Epithelial cell of proximal tubule (primary cell): ENCODE measurements at places on chromosomes 7 and 10. TPM values are rescaled to one million over a fixed set of nuclear protein-coding genes. Genes with fewer than 3 reads are reported as not detected.

CUTC gene
- 13.7 and 18.8 TPM in 2 replicates for total RNA-seq

RBP3 gene
- total RNA-seq = not detected in 2 replicates

TAS2R41 gene
- not detected in 2 replicates for total RNA-seq

INMT gene
- total RNA-seq = 0.81 TPM in 1 of 2 replicates, not detected in the other

CADPS2 gene
- 4.4 and 5.6 TPM in 2 replicates for total RNA-seq

SLC29A4 gene
- 2.3 and 8.2 TPM in 2 replicates for total RNA-seq

SLC16A9 gene
- total RNA-seq = 2.9 and 3.5 TPM in 2 replicates

WNT8B gene
- not detected in 2 replicates for total RNA-seq

POMZP3 gene
- 4.2 and 7.4 TPM in 2 replicates for total RNA-seq

HMX3 gene
- total RNA-seq = not detected in 2 replicates

ANKRD61 gene
- total RNA-seq = 0.12 TPM in 1 of 2 replicates, not detected in the other

TDRD1 gene
- not detected in 2 replicates for total RNA-seq

MGAM2 gene
- total RNA-seq = not detected in 2 replicates

DIP2C gene
- 10.1 and 11.4 TPM in 2 replicates for total RNA-seq

ST8SIA6 gene
- 0.23 TPM in 1 of 2 replicates, not detected in the other for total RNA-seq

CXCL12 gene
- total RNA-seq = 0.46 and 0.94 TPM in 2 replicates

NEUROG3 gene
- not detected in 2 replicates for total RNA-seq

SYT15B gene
- total RNA-seq = 0.07 TPM in 1 of 2 replicates, not detected in the other

INSIG1 gene
- 392 and 505 TPM in 2 replicates for total RNA-seq

AOAH gene
- total RNA-seq = 0.51 and 1.2 TPM in 2 replicates

ABCA13 gene
- total RNA-seq = 0.69 and 1.7 TPM in 2 replicates

VIPR2 gene
- total RNA-seq = not detected in 2 replicates

SSBP1 gene
- 246 and 313 TPM in 2 replicates for total RNA-seq

VSTM4 gene
- total RNA-seq = 0.29 and 0.40 TPM in 2 replicates

ATG9B gene
- total RNA-seq = 0.07 and 1.1 TPM in 2 replicates

KIAA1217 gene
- total RNA-seq = 18.7 and 20.2 TPM in 2 replicates

C7orf33 gene
- total RNA-seq = not detected in 2 replicates

OR2F2 gene
- not detected in 2 replicates for total RNA-seq

CALML3 gene
- total RNA-seq = not detected in 2 replicates

LRRC72 gene
- total RNA-seq = not detected in 2 replicates

SNX10 gene
- 18.8 and 29.0 TPM in 2 replicates for total RNA-seq

ZNF503 gene
- 8.5 and 9.6 TPM in 2 replicates for total RNA-seq

SPAM1 gene
- not detected in 2 replicates for total RNA-seq

MINDY4 gene
- 3.8 and 5.2 TPM in 2 replicates for total RNA-seq

TMEM184A gene
- total RNA-seq = 2.2 and 3.6 TPM in 2 replicates

CPA2 gene
- total RNA-seq = 0.14 TPM in 1 of 2 replicates, not detected in the other

PLXNA4 gene
- not detected in 2 replicates for total RNA-seq

MEIG1 gene
- total RNA-seq = not detected in 2 replicates

SFTPD gene
- not detected in 2 replicates for total RNA-seq

OR13A1 gene
- not detected in 2 replicates for total RNA-seq

FAM180A gene
- total RNA-seq = not detected in 2 replicates

ZNF117 gene
- 2.0 and 3.6 TPM in 2 replicates for total RNA-seq

FBXO24 gene
- total RNA-seq = 0.80 and 1.0 TPM in 2 replicates

CHCHD2 gene
- 664 and 882 TPM in 2 replicates for total RNA-seq

SPDYE9 gene
- not detected in 2 replicates for total RNA-seq

LIPM gene
- total RNA-seq = not detected in 2 replicates

ACTL6B gene
- total RNA-seq = not detected in 2 replicates

LIPJ gene
- not detected in 2 replicates for total RNA-seq

LIPK gene
- not detected in 2 replicates for total RNA-seq

RET gene
- total RNA-seq = 0.07 and 1.2 TPM in 2 replicates

AKR1D1 gene
- total RNA-seq = not detected in 2 replicates
